ENCODE measurements at places on chromosomes 13 and 19.

DNA sequence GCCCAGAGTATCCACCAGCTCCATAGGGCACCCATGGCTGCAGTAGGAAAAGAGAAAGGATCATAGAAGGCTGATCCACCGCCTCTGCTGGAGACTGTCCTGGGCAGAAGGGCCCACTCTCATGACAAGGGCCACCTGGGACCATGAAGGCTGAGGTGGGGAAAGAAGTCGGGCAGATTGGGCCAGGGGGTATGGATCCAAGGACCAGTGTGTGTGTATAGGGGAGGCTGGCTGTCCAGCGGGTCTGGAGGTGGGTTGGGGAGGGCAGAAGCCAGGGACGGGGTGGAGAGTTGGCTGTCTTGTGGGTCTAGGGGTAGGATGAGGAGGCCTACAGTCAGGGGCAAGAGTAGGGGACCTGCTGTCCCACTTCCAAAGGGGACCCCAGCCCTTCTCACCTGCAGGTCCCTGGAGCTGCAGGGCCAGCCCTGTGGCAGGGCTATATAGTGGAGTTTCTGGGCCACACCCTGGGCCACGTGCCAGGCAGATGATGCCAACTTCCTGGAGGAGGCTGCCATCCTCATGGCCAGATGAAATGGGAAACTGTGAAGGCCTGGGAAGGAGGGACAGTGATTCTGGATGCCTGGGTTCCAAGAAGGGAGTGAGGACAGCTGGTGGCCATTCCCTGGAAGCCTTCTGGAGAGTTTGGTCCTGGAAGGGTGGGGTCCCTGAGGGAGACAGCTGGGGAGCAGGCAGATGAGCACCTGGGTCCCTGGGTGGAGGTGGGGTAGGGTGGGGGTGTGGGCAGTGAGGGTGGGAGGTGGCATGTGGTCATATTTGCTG is at the start of gene FCGBP:
Gene FCGBP, minus strand, starts transcription at position 51 of the 780 bp plus-strand sequence.
- DNase-seq = no peak

GRCh38 chr13:27054760-27055159 is 116.9 kb downstream of the USP12 start:
- DNase-seq = no peak

- DNase-seq = peak; percentile 90
These were observed 43.6 kb upstream of the MTIF3 start for GRCh38 chr13:27493981-27494380.

- DNase-seq = no peak
These were observed 7.2 kb downstream of the GPX4 start for GRCh38 chr19:1110809-1111640.

GRCh38 chr13:78197231-78197630 is 278.6 kb upstream of the EDNRB start:
- no peak for DNase-seq

- no peak for DNase-seq
These were observed 402.8 kb downstream of the FGF9 start for GRCh38 chr13:22073718-22074117.

GRCh38 chr13:49967456-49967855 is 29.4 kb upstream of the TRIM13 start:
- no peak for DNase-seq

DNA sequence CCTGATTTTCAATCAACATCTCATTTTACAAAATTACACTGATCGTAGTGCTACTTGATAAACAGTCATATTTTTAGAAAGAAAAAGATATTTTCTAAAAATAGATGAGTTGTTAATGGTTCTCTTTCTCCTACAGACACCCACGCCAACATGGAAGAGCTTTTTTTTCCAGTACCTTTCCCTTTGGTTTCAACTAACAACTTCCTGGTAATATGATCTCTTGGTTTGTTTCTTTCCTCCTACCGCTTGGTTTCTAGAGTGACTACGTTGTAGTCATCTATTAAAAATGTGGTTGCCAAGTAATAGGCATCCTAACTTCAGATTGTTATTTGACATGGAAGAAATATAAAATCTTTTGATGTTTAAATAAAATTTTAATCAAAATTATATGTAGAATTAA is 189.0 kb downstream of the LACC1 start:
- DNase-seq = peak; percentile 63

GRCh38 chr13:66933994-66934393 is 296.1 kb downstream of the PCDH9 start:
- DNase-seq = peak; percentile 50

Measured in fibroblast of skin of scalp (primary cell).